ENCODE measurements at places on chromosomes 4 and X. TPM values are rescaled to one million over a fixed set of nuclear protein-coding genes. Genes with fewer than 3 reads are reported as not detected.

DNA sequence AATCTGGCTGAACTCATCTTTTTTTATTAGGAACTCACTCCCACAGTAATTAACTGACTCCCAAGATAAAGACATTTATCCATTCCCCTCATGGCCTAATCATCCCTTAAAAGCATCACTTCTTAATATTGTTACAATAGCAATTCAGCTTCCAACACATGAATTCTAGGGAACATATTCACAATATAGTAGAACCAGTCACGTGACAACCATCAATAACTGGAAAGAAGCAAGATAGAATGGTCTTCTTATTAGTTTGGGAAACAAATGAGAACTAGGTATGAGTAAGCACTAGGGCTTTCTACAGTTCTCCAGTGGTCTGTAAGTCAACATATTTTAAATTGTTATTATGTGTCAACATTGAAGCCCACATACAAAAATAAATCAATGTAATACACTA is 170.1 kb downstream of the KLHL4 start:
- no peak for DNase-seq

The TLR10 gene
- 1.1 TPM for total RNA-seq

DNA sequence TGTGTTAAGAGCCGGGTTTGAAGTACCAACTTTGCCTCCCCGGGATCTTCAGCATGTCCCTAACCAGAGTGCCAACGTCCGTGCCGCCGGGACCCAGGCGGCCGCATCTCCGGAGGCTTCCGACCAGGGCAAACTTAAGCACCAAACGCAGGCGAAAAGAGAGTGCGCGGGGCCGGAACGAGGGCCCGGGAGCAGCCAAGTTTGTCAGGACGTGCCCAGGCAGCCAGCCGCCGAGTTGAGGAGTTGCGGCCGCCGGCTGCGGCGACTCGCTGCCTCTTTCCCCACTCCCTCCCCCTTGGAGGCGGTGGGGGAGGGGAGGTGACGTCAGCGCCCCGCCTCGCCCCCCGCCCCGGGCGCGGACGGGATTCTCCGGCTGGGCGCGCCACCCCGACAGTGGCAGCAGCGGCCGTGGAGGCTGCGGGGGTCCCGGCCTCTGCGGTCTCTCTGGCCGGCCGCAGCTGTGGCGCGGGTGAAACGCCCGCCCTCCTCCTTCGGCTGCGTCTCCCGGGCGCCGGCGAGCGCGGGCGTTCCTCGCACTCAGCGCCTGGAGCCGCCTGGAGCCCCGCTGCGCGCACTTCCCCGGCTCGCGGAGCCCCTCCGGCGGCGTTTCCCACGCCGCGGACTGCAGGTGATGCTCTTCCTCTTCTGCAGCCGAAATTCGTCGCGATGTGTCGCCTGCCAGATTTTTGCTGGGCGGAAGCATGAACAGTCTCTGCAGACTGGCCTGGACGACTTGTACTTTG is 2.9 kb upstream of the FAT1 start:
- DNase-seq = no peak

DNA sequence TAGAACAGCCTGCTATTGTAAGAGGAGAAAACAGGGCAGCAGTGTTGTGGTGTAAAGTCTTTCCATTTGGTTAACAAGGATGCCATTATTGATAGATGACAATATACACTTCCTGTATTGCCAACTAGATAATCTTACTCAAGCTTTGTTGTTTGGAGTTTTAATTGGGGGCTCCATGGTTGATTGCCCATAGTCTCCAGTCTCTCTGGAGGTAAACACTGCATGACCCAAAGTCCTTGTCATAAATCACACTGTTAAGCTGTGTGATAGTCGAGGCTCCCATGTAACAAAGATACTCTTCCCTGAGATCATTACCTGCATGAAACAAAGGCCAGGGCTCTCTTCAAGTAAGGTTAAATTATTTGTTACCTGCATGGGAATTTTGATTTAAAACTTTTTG is 394.6 kb downstream of the C4orf33 start:
- no peak for DNase-seq

GRCh38 chr4:110247591-110247990 is 49.2 kb upstream of the ELOVL6 start:
- DNase-seq = no peak

DNA sequence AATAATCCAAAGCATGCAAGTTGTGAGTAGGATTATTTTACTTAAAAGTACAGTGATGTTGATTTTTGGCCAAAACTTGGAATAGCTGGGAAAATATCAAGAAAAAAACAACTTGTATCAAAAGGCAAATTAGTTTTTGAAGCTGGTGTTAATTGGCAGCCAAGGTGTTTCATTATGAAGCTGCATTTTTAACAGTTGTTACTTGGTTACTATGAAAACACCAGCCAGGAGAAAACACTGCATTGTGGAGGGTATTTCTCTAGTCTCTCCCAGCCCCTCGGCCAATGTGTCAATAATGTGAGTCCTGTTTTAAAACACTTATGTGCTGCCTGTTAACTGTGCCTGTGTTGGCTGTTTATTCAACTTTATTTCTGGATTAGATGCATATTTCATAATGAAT is 733.4 kb downstream of the ADGRL3 start:
- no peak for DNase-seq

DNA sequence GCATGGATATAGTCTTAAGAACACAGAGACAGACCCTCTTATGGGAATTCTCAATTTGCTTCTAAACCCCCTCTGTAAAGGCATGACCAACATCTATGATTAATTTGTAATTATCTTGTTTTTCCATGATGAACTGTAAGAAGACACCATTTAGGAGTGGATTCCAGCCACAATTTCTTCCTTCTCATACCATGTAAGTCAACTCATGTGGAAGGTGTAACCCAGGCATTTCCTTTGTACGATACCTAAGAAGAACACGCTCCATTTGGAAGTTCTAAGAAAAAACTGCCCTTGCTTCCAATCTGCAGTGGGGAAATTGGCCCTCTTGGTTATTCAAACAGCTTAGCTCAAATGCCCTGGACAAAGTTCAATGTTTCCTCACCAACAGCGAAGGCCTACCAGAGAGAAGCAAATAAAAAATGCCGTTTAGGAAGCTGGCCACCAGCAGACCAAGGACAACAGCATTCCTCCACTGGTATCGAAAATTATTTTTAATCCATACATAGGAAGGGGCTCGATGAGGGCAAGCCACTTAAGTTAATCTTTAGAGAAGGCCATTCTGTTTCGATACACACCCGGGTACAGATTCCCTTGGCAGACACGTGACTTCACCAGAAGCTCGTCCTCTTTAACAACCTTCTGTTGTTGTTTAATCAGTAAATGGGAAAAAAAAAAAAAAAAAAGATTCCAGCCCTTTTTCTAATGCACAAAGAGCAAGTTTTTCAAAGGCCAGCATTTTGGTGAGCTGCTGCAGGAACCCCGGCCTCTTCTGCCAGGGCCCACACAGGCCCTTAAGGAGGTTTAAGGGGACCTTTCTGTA is 2.6 kb downstream of the DHRSX start:
- DNase-seq = no peak

GRCh38 chr4:15657366-15657765 is 2.2 kb upstream of the FBXL5 start:
- DNase-seq = no peak

DNA sequence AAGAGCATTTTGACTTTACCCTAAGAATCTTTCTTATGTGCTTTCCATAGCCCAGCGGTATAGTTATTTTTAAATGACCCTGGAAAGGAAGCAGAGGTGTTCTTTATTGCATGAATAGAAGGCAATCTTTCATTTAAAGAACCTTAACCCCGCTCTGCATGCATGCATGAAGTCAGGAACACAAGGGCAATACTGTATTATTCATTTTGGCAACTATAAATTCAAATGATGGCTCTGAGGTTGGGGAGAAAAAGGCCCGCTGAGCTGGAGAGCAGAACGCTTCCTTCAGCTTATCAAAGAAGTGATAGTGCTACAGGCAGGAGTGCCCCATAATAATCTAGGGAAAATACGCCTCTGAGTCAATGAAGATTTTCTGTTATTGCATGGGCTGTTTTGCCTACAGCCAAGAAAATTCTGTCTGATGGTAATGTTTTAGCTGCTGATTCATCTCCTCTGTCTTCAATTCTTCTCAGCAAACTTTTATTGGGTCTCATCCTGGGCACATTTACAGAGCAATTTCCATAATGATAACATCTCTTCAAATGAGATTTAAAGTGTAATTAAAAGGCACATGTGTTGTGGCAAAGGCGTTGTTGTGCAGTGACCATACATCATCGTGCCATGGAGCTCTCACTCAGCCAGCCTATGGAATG is 452.2 kb upstream of the FTHL17 start:
- DNase-seq = no peak

DNA sequence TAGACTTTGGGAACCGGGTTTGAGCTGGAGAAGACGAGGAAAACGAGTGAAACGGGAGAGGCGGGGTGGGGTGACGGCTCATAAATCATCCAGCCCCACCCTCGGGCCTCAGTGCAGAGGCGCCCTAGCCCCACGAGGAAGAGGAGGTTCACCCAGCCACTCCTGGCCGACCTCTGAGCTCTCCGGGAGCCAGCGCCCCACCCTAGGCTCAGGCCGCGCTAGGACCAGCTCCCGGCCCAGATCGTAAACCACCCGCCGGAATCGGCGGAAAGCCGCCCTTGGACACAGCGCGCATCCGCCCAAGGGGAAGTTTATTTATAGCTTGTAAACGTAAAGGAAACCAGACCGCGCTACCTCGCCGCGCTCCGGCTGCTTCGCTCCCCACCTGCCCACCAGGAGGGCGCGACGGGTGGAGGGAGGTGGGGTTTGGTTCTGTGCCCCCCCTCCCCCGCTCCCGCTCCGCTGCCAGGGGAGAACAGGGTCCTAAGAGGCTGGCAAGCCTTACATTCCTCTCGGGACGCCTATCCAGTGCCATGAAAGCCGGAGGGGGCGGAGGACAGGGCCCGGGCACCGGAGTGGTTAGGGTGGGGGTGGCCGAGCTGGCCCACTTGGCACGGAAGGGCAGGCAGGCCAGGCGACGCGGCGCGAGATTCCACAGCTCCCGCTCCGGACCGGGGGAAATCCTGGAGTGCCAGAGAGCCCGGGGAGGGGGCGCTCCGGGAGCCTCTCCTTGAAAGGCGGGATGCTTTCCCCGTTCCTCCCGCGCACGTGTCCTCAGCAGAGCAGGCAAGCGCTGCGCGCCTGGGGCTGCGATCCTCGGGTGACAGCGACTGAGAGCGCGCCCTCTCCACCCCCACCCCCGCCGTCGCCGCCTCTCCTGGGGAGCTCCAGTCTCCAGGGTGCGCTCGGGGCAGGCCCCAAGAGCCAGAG is 84.2 kb downstream of the BCOR start:
- DNase-seq = no peak

The KDM6A gene
- total RNA-seq = 60.7 TPM

- DNase-seq = no peak
Observed at GRCh38 chr4:185309770-185310169, 86.0 kb downstream of the LRP2BP start.

The MAGEB18 gene
- total RNA-seq = not detected

GRCh38 chrX:123172869-123173268 is 11.2 kb upstream of the GRIA3 start:
- no peak for DNase-seq

The BST1 gene
- total RNA-seq = 1.9 TPM

The CLNK gene
- 0.39 TPM for total RNA-seq

The TMPRSS11F gene
- not detected for total RNA-seq

DNA sequence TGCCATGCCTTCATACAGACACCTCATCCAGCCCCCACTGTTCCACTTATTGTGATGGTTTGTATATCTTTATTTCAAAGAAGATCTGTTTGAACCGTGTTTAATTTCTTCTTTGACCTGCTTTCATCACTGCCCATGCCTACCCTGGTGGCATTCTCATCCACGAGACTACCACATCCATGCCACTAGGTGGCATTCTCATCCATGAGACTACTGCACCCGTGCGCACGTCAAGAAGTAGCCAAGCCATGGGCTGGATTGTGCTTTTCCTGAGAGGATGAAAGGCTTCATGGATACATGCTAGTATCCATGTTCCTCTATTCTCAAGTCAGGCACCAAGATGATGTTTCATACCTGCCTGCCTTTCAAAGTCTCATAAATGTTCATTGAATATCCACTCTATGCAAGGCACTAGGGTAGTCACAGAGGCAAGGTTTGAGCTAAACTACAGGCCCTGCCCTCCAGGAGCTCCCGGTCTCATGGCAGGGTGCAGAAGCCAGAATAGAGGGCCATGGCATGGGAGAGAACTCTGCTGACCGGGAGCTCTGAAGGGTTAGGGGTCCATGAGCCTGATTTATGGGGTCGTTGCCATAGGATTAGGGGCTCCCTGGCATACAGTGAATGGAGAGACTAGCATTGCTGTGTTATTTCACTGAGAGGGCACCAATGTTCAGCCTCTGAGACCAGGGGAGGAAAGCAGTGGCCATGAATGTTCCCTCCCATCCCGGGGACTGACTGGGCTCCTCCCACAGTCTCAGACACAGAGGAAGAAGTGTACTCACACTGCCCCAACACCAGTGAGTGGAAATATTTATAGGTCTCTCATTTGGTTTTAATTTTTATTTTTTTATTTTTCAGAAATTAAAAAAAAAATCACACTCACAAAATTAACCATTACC is 24.8 kb upstream of the EOLA2 start:
- no peak for DNase-seq

The BEND2 gene
- 0.07 TPM for total RNA-seq

DNA sequence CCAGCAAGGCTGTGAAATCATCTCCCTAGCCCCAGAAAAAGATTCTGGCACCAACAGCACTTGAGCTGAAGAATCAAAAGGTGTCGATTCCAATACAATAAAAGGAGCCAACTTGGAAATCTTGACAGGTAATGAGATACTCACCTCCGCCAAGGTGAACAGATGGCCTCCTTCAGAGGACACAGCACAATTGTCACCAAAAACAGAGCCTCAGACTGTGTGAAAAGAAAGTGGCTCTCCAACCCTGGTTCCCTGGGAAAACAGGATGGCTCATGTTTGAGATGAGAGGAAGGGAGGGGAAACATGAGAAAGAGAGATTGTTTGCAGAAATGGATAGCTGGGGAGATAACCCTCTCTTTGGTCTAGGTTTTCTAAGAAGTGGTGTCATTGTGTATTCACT is 168.9 kb downstream of the HS3ST1 start:
- DNase-seq = no peak

GRCh38 chr4:1463088-1463926 is 57.1 kb upstream of the NKX1-1 start:
- no peak for DNase-seq

The CT45A9 gene
- total RNA-seq = not detected

All from T-helper 17 cell (primary cell).